ENCODE measurements at places on chromosomes 12 and 14.

DNA sequence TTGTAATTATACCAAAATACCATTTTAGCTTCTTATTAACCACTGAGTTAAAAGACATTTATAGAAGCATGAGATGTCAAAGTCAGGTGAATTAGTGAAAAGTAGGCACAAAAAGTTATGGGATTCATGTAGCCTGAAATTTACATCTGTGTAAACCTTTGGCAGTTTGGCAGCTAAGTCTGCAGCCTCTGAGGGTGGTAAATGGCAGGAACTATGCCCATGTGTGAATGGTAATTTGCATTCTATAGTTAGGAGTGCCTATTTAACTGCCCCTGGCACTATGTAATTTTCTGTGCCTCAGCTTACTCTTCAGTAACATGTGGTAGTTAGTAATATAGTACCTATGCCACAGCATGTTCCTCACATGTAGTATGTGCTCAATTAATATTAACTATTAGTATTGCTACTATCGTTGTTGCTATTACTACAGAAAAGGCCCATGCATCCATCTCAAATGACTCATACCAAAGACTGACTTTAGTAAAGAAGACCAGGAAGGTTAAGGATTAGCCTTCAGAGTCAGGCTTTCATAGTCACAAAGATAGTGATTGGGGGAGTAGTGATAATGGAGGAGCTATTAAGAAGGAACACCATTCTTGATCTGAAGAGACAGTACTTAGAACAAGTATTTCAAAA, 258.7 kb upstream of the BTG1 start:
- DNase-seq = no peak

- DNase-seq = no peak
Measured at GRCh38 chr12:44227616-44228015, 391.7 kb downstream of the TMEM117 start.

DNA sequence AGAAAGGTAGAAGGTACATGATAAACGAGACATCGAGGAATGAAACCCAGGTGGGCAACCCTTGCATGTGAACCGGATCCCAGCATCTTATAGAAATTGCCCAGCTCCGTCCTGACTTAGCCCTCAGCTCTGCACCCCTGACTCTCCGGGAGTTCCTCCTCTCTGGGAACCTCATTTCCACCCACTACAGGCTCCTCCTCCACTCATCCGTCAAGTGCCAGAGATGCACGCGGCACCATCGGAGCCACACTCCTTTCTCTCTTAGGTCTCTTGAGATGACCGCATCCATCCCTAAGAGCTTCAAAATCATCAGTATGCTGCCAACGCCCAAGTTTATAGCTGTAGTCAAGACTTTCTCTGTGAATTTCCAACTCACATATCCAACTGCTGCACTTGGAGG, 84.7 kb downstream of the TTC7B start:
- DNase-seq = no peak

GRCh38 chr14:98593361-98593761, 678.6 kb downstream of the BCL11B start:
- DNase-seq = no peak

- no peak for DNase-seq
Measured at GRCh38 chr12:62912644-62913043, 22.3 kb downstream of the PPM1H start.

- no peak for DNase-seq
Measured at GRCh38 chr12:126588586-126589249, 1523.5 kb downstream of the AACS start.

DNA sequence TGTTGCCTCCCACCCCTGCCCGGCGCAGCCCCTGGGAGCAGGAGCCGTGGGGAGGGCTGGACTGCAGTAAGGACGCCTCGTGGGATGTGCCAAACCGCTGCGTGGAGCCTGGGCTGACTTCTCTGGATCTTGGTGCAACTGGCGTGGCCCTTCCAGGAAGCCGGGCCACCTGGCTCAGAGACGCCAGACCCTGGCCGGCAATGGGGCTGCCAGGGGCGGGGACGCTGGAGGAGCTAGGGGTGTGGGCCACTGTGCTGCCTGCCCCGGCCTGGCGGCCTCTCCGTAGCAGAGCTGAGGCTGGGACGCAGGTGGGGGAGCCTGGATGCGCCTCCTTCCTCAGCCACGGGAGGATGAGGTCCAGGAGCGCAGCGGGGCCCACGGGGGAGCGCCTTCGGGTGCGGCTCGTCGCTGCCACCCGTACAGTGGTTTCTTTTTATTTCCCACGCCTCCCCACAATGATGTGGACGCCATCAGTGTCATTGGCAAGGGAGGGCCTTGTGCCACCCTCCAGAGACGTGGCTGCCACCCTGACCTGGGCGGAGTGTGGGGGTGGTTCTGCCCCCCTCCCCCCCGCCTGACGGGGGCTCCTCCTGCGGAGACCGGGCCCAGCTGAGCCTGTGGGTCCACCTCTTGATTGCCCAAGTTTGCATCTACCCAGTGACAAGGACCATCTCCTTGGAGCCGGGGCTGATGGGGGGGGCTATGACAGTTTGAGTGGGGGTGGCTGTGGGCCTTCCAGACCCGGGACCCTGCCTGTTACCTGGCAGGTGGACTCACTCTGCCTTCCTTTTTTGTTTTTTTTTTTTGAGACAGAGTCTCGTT, 11.3 kb downstream of the DDX51 start:
- DNase-seq = no peak

DNA sequence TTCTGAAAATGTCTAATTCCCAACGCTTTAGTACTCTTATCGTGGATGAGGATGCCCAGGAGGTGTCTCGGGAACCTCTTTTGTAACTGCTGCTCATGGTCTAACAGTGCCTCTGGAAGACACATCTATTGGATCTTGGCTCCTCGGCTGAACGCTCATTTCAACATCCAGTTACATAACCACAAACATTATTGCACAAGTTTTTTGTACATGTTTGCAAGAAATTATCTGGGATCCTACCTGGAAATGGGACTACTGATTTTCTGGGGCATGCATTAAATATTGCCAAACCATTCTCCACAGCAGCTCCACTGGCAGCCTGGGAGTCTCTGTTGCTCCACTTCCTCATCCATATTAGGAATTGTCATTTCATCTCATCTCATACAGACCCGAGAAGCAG, 117.5 kb upstream of the EVL start:
- DNase-seq = no peak

DNA sequence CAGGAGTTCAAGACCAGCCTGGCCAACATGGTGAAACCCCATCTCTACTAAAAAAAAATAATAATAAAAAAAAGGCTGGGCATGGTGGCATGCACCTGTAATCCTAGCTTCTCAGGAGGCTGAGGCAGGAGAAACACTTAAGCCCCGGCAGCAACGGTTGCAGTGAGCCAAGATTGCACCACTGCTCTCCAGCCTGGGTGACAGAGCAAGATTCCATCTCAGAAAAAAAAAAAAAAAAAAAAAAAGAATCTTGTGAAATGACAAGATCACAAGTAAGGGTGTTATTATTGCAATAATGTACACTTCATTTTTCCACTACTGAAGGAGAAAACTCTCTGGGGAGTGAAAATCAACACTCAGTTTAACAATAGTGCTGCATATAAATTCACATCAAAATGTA, 8.8 kb upstream of the PTGR2 start:
- DNase-seq = no peak

All from fibroblast of skin of abdomen (primary cell).